Stimulated activated naive CD4-positive, alpha-beta T cell treated with Interleukin-2 at 50 U/mL for 16 hours (primary cell): ENCODE measurements at places on chromosomes 3 and 15.

GRCh38 chr3:175073219-175073905 is 214.2 kb downstream of the NAALADL2 start:
- DNase-seq, result no peak

DNA sequence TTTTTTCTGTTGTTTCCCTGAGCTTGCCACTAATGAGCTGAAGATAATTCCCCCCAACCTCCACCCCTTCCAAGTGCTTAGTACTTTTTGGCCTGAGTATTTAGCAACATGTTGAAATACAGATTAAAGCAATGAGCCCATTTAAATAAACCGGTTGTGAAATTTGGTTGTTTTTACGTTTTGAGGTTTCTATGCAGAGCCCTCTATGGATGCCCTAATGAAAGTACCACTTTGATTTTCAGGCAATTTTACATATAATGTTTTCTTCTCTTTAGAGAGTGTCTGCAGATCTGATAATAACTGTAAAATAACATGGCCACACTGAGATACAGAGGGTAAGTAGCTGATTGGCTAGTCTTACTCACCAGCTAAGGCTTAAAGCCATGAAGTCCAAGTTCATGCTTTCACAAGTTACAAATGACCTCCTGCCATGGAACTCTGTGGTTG is 139.4 kb upstream of the SLC7A14 start:
- DNase-seq, result no peak

- DNase-seq, result no peak
Observed at GRCh38 chr15:73244333-73244732, 124.4 kb downstream of the HCN4 start.

DNA sequence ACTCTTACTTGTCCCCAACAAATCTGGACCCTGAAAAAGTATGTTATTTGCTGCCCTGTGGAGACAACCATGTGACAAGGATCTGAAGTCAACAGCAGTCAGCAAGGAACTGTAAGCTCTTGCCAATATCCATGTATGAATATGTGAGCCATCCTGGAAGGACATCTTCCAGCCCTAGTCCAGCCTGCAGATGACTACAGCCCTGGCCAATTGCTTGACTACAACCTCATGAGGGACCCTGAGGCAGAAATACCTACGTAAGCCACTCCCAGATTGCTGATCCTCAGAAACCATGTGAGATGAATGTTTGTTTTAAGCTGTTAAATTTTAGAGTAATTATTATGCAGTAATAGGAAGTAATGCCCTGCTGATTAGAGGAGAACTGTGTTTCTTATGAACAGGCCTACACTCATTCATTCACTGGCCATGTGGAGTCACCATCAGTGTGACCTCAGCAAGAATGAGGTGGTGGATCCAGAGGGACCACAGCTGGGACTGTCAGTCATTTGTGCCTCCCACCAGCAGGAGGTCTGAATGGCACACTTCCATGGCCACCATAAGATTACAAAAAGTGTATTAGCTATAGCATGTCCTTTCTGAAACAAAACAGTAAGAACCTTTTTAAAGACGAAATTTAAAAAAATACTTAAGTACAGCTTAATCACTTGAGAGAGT is 92.6 kb downstream of the TFDP2 start:
- no peak for DNase-seq

DNA sequence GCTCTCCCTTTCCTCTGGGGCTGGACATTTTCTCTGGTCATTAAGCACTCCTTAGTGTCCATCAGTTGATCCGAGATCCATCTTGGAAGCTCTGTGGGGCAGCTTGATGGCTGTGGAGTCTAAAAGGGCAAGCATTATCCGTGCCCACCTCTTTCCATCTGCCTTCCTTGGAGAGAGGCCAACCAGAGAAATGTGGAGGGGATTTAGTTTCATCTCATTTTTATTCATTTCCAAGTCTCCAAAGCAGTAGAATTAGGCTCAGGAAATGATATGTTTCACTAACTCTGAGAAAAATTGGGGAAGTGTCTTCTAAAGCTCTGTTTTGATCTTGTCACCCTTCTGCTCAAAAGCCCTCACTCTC is 95.9 kb upstream of the KLHL25 start:
- DNase-seq, result no peak

GRCh38 chr15:92146511-92147150 is 247.1 kb upstream of the ST8SIA2 start:
- DNase-seq, result no peak

GRCh38 chr3:38643592-38643991 is 5.9 kb downstream of the SCN5A start:
- DNase-seq, result no peak

- DNase-seq, result no peak
Observed at GRCh38 chr3:12709334-12709733, 45.4 kb upstream of the RAF1 start.

GRCh38 chr15:46660096-46660842 is 1025.4 kb downstream of the SQOR start:
- no peak for DNase-seq

- DNase-seq, result no peak
Observed at GRCh38 chr15:40550341-40551037, 14.4 kb downstream of the CCDC32 start.

DNA sequence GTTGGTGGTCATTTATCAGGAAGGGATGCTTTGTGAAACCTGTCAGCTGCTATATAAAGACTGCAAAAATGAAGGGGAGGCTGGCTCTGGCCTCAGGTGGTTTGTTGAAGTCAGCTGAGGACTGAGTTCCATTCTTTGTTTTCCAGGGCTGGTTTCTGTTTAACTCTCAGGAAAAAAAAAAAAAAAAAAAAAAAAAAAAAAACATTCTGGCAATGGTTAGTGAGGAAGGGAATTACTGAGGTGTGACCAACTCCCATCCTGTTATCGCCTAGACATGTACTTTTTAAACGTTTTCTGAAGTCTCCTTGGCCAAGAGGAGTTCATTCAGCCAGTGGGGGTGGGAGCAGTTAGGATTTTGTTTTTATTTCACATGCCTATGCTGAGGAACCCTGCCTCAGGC is 316.3 kb downstream of the OXSM start:
- no peak for DNase-seq

DNA sequence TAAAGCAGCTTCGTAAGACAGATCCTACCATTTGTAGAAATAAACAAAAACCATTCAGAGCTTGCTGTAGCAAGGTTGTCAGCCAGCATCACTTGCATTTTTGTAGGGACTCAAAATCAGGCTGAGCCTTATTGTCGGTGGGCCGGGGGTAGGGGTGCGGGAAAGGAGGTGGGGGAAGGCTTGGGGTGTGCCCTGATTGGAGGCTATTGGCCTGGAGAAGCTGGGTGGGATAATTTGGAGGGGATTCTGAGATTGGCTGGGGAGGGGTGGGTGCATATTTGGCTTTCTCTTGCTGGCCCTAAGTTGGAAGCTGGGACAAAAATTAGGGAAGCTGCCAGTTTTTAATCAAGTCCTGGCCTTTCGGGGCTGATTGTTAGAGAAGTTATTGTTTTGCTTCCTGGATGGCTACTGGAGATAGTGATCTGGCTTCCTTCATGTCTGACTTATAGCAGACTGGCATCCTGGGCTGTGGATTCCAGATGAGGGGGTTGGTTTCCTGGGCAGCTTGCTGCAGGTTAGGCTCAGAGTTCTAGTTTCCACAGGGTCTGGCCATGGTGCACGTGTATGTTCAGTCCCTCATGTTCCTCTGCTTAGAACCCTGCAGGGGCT is 22.8 kb downstream of the STOML1 start:
- DNase-seq, result no peak

DNA sequence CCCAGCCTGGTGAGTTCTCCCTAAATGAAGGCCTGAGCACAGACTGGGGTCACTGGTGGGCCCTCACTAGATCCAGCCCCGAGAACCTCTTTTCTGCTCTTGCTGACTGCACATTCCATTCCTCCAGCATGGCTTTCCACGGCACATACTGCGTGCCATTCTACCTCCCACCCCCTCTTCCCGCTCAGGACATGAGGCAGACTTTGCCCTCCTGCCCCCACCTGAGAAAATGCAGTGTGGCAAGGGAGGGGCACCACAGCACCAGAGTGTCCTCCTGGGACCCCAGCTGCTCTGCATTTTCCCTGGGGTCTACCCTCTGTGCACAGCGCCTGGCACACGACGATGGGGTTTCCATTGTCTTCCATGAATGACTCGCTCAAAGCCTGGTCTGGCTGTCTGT is 6.1 kb upstream of the SLCO2A1 start:
- DNase-seq, result no peak

- DNase-seq, result no peak
Observed at GRCh38 chr3:46038916-46039315, 11.6 kb upstream of the XCR1 start.

DNA sequence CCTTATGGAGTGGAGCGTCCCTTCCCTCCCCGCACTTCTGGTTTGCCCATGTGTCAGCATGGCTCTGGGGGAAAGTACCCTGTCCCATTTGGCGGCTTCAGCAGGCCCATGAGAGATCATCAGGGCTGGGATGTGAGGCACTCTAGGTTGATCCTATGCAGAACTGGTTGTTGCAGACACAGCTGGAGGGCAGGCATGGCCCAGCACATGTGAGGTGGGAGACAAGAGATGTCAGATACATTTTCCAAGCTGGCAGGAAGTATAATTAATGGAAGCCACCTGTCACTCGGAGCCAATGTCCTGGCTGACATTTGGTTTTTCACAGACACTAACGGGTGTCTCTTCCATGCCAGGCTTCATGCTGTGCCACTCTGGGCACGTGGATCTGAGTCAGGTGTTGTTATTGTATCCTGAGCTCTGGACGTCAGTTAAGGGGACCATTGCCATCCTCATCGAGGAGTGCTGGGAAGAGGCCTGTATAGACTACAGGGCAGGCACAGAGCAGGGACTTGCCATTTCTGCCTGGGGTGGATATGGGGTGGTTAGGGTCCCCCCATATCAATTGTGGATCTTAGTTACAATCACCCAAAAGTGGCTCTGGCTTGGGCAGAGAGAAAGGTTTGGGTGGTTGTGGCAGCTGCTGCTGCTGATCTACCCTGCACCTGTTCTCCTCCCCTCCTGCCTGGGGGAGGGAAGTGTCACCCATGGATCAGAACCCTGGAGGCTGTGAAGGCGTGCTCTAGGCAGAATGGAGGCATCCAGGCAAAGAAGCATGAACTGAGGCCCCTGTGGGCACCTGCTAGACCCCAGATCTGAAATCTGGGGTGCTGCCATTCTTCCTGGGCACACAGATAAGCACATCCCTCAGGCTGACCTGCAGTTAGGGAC is 140.7 kb downstream of the FBLN2 start:
- DNase-seq, result no peak

GRCh38 chr15:46300716-46301115 is 665.9 kb downstream of the SQOR start:
- DNase-seq, result no peak

GRCh38 chr3:30221619-30222018 is 384.8 kb upstream of the TGFBR2 start:
- no peak for DNase-seq

DNA sequence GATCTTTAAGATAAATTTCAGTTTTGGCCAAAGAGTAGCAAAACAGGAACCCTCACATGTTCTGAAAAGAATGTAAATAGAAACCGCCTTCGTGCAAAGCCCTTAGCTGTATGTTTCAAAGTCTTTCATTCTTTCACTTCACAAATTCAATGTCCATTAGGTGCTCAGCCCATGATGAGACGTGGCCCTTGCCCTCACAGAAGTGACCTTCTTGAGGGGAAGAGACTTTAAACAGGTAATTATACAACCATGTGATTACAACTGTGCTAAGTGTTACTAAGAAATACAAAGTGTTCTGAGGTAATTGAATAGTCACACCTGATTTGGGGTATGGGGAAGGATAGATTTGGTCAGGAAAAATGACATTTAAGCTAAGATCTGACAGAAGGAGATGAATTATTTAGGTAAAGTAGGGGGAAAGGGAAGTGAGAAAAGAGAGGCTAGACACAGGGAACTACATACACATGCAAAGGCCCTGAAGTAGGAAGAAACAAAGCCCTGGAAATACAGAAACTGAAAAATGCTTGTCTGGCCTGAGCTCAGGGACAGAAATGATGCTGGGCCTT is 19.6 kb downstream of the HSPBAP1 start:
- DNase-seq, result no peak

- no peak for DNase-seq
Observed at GRCh38 chr3:17846466-17846865, 104.0 kb upstream of the TBC1D5 start.

- DNase-seq, result no peak
Observed at GRCh38 chr15:25985165-25985564, 122.0 kb upstream of the ATP10A start.

DNA sequence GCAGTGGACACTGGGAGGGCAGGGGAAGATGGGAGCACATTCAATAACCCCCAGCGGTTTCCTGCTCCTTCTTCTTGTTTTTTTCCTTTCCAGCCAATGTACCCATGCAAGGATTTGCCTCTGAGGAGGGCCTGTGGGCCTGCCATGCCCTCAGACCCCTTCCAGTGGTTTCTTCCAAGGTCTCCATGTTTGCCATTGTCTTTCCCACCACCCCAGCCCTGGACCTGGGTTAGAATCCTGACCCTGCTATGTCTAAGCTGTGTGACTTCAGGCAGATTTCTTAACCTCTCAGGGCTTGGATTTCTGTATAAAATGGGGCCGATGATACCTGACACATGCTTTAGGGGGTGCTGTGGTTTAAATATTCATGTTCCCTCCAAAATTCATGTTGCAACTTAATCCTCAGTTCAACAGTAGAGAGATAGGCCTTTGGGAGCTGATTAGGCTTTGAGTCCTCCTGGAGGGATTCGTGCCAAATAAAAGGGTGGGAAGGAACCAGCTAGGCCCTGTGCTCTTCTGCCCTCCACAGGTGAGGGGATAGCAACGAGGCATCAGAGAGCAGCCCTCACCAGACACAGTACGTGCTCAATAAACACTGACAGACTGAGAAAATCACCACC is 46.3 kb upstream of the FLNB start:
- no peak for DNase-seq

- no peak for DNase-seq
Observed at GRCh38 chr3:52986049-52986448, 59.8 kb downstream of the SFMBT1 start.

DNA sequence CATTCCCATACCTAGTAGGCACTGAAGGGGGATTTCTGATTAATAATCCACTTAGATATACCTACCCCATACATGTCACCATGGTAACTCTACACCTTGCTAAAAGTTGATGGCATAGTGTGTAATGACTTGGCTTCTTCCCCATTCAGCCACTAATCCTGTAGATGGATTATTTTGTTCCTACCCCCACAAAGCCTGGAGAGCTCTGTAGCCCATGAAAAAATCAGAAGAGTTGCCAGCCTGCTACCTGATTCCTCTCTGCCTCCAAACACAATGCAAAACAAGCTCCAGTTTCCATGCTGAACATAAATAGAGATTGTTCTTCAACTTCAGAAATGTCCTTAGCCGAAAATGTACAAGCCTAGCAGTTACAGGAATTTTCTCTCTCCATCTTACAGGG is 98.9 kb upstream of the PFN2 start:
- no peak for DNase-seq

GRCh38 chr3:39295184-39295775 is 15.4 kb upstream of the CX3CR1 start:
- no peak for DNase-seq
